ENCODE measurements at places on chromosomes 4 and X.

DNA sequence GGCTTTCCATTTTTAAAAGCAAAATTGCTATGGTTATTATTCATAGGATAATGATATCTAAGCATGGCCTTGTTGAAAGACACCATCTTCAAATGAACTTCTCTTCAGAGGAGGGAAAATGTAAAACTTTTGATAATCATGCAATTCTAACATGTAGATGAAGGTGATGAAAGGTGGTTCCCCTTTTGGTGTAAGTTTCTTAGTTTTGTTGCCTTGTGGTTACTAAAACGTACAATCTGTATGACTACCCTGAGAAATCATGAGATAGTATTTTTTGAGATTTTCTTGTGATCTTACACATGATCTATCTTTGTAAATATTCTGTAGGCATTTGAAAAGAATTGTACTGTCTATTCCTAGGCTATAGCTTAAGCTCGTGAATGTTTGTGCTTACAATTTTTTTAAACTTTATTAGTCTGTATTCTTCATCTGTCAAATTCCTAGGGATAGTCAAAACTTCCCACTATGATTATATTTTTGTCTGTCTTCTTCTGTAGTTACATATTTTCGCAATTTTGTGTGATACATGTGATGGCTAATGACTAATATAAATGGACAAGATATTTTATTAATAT lies 47.5 kb downstream of the PTPN13 start:
- no peak for DNase-seq

- no peak for DNase-seq
Measured at GRCh38 chr4:146632770-146633470, 5.8 kb upstream of the POU4F2 start.

DNA sequence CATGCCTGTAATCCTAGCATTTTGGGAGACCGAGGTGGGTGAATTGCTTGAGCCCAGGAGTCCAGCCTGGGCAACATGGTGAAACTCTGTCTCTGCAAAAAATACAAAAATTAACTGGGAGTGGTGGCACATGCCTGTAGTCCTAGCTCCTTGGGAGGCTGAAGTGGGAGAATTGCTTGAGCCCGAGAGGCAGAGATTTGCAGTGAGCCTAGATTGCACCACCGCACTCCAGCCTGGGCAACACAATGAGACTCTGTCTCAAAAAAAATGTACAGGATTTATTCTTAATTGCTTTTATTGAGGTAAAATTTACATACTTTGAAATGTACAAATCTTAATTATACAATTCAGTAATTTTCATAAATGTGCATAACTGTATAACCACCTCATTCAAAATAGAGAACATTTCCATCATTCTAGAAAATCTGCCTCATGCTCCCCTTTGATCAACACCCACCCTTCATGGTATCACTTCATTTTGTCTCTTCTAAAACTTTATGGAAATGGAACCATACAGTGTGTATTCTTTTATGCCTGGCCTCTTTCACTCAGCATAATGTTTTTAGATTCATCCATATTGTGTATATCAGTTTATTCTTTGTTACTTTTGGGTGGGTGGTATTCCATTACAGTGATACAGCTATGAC lies 39.1 kb downstream of the SNX25 start:
- no peak for DNase-seq

GRCh38 chr4:158008551-158009218 lies 164.1 kb downstream of the GASK1B start:
- no peak for DNase-seq

DNA sequence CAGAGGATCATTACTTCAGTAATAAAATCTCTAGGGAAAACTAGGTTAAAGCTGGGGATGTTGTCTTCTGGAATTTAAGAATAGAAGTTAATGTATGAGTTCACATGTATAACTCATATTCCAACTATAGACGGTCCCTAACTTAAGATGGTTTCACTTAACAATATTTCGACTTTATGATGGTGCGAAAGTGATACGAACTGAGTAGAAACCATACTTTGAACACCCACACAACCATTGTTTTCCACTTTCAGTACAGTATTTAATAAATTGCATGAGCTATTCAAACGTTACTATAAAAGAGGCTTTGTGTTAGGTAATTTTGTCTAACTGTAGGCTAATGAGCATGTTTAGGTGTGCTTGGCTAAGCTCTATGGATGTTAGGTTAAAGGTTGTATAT lies 38.7 kb downstream of the CCSER1 start:
- no peak for DNase-seq

DNA sequence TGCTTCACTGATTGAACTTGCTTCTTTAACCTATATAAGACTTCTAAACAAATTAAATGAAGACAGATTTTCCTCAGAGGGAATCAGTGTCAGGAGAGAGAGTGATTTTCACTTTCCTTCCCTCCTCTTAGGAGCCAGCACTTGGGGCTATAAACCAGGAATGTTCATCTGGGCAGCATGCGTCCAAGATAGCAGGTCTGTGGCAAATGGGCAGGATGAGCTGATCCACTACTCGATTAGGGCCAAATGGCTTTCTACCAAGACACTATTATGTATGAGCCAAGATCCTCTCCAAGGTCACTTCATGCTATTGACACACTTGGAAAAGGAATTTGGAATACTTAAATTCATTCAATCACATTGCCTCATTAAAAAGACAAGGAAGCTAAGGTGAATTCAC lies 203.9 kb upstream of the GRID2 start:
- no peak for DNase-seq
